ENCODE measurements at places on chromosomes 1 and 21. TPM values are rescaled to one million over a fixed set of nuclear protein-coding genes. Genes with fewer than 3 reads are reported as not detected.

RNU1-1 gene
- polyA plus RNA-seq, result not detected

PDZK1IP1 gene
- polyA plus RNA-seq, result 60.3 TPM

CD53 gene
- polyA plus RNA-seq, result 5.2 TPM

GBP7 gene
- 0.17 TPM for polyA plus RNA-seq

LCE2C gene
- polyA plus RNA-seq, result not detected

TMEM269 gene
- polyA plus RNA-seq, result 0.84 TPM

COL9A2 gene
- polyA plus RNA-seq, result 18.8 TPM
